Stimulated activated CD4-positive, alpha-beta T cell treated with anti-CD3 and anti-CD28 coated beads, TNF-alpha, amount 100 ng/mL, for 1 hour (primary cell): ENCODE measurements at places on chromosomes 12 and 14.

- no peak for DNase-seq
Measured at GRCh38 chr12:47378907-47379306, 299.1 kb upstream of the AMIGO2 start.

- no peak for DNase-seq
Measured at GRCh38 chr12:121630791-121631355, 4.5 kb downstream of the ORAI1 start.

DNA sequence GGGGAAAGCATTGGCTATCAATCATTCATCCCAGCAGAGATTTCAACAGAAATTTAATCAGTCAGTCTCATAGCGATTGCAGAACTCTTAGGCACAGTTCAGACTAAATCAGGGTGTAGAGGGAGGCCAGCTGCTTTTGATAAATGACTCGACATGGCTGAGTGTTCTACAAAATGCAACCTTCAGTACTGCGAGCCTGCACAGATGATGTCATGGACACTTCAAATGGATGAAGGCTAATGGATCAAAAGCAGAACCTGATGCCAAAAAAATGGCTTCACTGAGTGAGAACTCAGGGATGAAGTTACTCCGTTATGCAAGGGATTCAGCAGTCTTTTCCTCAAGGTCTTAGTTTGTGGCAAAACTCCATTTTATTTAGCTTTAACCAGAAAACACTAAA, 167.3 kb downstream of the DACT1 start:
- no peak for DNase-seq

DNA sequence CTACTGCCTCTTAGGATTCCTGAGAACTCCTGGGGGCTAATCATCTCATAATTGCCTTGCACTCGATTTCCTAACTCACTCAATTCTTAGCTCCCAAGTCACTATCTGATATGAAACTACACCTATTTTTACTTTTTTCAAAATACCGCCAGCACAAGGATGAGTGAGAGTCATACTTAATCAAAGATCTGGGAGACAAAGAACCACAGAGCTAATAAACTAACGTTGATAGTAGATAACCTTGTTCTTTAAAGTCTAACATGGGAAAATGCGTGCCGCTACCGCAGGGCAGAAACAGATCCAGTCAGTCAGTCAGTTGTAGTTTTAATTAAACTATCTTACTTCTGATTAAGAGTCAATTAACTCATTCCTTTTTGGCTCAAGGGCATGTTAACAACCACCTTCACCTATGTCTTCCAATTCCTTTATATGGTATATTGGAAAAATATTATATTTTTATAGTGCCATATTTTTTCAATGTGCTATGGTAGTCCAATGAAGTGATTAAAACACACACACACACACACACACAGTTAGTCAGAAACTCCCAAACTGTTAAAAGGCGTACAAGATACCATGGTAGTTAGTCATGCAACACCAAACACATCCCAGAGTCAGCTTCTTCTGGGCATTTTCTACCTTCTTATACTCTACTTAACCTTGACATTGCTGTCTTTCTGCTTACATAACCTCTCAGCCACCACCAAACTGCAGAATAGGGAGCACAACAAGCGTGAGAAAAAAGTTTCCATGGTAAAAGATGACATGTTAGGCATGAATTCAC, 114.0 kb downstream of the KLHL28 start:
- DNase-seq: no peak

GRCh38 chr14:100442036-100442435, 118.9 kb downstream of the SLC25A47 start:
- no peak for DNase-seq

- no peak for DNase-seq
Measured at GRCh38 chr12:101002696-101003419, 207.2 kb downstream of the SLC5A8 start.

DNA sequence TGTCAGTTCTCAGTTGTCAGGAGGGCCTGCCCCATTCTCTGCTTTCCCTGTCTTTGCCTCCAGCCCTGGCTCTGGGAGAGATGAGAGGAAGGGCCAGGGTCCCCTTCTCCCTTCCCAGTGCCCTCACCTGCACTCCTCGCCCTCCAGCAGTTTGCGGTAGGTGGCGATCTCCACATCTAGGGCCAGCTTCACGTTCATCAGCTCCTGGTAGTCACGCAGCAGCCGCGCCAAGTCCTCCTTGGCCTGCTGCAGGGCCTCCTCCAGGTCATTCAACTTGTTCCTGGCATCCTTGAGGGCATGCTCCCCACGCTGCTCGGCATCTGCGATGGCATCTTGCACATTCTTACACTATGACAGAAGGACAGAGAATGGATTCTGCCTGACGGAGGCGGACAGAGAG, 5.4 kb downstream of the KRT2 start:
- no peak for DNase-seq

DNA sequence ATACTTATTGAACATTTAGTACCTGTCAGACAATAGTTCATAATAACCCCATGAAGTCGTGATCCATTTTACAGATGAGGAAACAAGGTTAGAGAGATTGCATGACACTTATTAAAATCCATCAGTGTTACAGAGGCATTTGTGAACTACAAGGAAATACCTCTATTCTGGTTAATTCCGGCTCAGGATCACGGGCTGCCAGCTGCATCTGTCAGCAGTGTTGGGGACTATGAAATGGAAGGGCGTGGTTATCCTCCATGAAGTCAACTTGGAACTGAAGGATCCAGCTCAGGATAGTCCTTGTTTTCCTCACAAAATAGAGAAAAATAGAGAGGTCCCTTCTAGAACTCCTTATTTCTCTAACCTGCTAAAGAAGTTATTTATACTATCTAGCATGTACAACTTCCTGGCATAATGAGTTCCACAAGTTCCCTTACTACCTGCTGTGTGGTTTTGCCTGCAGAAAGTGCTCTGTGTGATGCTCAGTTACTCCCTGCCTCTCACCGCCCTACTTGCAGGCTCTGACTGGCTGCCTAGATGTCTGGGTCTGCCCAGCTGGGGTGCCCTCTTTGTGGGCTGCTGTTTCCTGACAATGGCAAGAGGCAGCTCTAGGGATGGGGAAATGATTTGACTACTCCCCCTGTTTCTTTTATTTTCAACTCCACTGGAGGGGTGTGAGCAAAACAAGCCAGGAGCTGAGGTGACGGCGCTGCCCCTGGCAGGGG, 36.8 kb downstream of the PLXNC1 start:
- DNase-seq: no peak

DNA sequence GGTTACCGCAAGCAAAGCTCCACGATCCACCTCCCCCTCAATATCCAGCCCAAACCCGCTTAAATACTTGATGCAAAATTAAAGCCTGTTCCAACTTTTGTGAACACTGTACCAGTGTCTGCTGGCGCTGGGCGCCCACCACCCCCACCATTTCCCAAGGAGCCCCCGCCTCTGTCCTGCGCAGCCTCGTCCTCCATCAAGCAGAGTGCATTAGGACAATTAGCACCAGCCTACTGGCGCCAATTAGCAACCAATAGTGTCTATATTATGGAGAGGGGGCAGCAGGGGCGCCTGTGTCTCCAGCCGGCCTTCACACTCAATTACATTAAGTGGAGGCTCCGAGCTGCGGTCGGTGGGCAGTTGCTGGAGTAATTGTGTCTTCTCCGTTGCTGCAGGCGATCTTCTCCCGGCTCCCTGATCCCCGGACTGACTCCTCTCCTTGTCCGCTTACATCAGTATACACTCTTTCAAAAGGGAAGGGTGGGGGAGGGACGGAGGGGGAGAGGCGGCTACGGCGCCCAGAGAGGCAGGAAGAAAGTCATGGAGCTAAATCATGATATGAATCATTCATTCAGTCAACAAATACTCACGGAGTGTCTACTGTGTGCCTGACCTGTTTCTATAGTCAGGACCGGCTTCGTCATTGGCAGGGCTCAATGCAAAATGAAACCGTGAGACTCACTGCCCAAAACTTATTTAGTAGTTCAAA, 707.3 kb downstream of the MED13L start:
- no peak for DNase-seq

- DNase-seq: peak; percentile 68
Measured at GRCh38 chr12:57899010-57899662, 42.2 kb upstream of the ATP23 start.

DNA sequence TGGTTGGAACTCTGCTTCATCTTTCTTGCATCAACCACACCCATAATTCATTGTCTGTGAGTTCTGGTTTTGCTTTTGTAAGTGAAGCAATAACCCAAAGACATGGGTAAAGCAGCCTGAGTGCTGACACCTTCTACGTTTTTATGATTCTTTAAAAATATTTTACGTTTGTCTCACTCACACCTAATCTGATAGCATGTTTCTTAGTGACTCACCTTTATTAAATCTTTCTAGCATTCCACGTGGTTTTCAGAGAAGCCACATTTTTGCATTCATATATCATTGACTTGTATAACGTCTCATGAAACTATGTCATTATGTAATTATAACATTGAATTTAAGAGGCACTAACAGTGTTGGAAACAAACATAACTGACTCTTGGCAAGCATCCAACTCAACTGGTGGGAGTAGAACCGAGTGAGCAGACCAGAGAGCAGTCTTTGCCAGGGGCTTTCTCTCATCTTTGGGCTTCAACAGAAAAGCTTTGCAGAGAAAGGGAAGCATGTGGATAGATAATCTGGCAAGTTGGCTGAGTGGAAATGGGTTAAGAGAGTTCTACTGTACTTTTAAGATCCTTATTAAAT, 118.8 kb downstream of the TPH2 start:
- DNase-seq: no peak

- DNase-seq: no peak
Measured at GRCh38 chr12:111445726-111446581, 40.2 kb downstream of the SH2B3 start.

- no peak for DNase-seq
Measured at GRCh38 chr12:108854451-108855283, 2.7 kb downstream of the SSH1 start.
